ENCODE measurements at places on chromosomes 1 and 21.

- no peak for DNase-seq
These were observed 53.9 kb upstream of the HSD17B7 start for GRCh38 chr1:162736633-162737067.

- DNase-seq: no peak
These were observed 143.6 kb downstream of the VAV3 start for GRCh38 chr1:107821340-107821739.

DNA sequence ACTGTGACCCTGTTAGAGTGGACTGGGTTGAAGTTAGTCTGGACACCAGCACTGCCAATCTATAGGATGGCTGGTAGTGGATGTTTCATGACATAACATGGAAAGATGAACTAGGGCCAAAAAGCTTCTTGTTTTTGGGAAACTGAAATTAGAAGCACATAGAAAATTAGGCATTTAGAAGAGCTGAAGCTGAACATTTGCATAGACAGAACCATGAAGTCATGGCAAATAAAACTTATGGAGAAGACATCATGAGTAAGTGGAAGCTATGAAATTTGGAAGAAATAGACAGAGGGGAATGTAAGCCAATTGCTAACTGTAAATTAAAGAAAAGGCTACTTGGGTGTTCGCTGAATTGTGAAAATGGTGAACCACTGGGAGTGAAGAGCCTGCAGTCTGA, 2.7 kb upstream of the S100A11 start:
- DNase-seq: no peak

DNA sequence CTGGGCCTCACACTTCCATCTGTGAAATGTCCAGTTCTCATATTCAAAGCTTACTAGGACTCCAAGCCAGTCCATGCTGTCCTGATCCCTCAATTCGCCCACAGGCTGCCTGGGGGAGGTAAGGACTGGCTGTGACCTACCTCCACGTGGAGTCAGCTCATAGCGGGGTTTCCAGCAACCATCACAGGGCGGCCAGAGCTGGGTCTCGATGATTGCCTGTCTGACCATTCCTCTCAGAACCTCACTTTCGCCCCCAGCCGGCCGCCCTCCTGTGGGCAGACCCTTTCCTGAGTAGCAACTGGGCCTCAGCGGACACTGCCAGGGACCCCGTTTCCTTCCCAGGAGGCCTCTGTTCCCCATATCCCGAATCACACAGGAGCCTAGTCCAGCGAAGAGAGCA, 3.4 kb upstream of the RUNX3 start:
- DNase-seq: no peak

DNA sequence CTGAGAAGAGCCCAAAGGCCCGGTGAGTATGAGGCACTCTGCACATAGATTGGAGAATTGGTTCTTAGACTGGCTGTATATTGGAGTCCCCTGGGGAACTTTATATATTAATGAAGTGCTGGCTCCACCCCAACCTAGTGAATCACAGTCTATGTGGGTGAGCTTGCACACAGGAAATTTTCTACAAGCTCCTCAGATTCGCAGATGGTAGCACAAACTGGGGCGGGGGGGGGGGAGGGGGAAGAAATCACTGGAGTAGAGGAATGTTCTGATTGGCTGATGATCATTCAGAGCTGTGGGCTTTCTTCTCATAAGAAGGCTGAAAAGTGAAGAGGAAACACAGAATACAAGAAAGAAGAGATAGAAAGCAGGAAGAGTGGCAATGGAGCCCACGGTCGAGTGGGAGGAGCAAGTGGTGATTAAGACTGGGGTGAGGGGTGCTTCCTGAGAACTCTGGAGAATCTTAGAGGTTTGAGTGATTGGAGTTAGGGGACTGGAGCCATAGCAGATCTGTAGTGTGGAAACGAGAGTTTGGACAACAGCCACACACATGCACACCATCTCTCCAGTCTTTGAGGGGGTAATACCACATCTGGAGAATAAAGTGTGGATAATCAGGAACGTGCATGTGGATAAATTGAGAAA, 465.9 kb upstream of the DAB1 start:
- DNase-seq: no peak

Data from A549 (cell line).